ENCODE measurements at places on chromosomes 13 and 19.

DNA sequence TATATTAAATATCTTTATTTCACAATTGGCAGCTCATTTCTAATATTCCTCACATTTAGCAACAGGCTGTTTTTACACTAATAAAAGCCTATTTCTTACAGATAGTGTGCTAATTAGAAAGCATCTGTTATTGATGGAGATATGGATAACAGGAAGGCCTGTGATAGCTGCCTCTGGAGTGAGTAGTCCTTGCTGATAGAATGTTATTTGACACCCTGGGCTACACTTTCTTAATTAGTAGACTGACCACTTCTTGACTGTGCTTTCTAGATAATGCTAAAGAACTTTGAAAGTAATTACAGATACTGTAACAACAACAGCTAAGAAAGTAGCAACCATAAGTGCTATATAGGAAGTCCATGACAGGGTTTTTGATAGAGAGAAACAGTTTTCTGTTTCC is 554.3 kb downstream of the DIAPH3 start:
- no peak for DNase-seq

DNA sequence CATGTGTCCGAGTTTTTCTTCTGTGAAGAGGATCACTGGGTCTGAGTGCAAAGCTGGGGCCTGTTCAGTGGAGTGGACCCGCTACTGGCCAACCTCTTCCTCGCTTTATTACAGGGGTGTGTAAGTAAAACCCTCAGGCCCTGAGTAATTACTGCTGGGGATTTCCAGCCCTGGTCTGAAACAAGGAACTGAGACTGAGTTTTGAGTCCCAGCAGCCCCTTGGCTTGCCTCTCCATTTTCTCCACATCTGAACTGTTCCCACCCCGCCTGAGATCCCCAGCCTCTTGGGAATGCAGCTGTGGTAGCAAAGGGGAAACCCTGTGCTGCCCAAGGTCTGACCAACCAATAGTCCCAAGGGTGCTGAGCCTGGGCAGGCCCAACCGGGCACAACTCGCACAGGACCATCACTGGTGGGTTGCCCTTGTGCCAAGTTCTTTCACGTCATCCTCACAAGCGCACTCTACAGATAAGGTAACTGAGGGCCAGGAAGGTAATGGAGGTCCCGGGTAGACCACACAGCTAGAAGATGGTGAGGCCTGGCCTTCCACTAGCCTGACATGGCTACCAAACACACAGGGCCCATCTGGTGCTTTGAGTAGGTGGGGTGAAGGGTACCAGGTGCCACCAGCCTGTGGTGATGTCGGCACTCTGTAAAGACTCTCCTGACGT is 13.7 kb upstream of the SLC35E1 start:
- peak; percentile 12 for DNase-seq

DNA sequence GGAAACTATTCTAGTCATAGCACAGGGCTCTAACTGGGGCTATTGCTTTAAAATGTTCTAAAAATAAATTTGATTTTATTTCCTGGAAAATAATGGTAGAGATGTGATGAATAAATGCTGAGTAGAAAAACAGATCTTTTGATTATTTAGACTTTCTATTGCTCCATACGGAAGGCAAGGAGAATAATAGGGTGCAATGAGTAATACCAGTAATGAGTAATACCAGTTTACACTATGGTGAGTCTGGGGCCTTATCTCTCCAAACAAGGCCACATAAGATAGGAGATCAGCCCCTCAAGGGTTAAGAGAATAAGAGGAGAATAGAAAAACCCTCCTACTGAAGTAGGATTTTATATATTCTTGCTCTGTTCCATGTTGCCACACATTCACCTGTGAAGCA is 390.4 kb downstream of the KLF5 start:
- DNase-seq = peak; percentile 43

- no peak for DNase-seq
Observed at GRCh38 chr13:57739543-57740190, 108.1 kb downstream of the PCDH17 start.

DNA sequence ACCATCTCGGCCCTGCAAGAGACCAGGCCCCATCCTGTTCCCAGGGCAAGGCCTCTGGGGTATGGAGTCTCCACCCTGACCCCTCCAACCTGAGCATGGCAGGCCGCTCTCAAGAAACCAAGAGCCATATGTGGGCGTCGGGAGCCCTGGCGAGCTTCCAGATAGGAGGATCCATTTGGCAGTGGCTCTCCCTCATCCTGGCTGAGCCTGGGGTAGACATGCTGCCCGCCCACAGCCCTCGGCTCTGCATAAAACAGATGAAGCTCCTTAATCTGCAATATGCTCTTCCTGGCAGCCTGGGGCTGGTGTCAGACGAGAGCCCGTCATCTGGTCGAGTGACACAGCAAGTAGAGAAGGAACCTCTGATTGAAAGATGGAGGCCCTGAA is 6.1 kb downstream of the ATP13A1 start:
- DNase-seq = no peak

GRCh38 chr19:50418176-50419021 is at the start of gene SPIB:
SPIB (plus strand) TSS chr19:50418938; CDS start chr19:50418963, 25 bp downstream.
- DNase-seq = no peak

- peak; percentile 95 for DNase-seq
Observed at GRCh38 chr13:45367358-45367757, 26.4 kb upstream of the TPT1 start.

- DNase-seq = no peak
Observed at GRCh38 chr13:66367356-66367755, 862.8 kb downstream of the PCDH9 start.

Measured in NCI-H226 (cell line).